ENCODE measurements at places on chromosomes 4 and X.

- peak; percentile 54 for DNase-seq
Observed at GRCh38 chr4:105895583-105896460, 551 bp downstream of the NPNT start.

DNA sequence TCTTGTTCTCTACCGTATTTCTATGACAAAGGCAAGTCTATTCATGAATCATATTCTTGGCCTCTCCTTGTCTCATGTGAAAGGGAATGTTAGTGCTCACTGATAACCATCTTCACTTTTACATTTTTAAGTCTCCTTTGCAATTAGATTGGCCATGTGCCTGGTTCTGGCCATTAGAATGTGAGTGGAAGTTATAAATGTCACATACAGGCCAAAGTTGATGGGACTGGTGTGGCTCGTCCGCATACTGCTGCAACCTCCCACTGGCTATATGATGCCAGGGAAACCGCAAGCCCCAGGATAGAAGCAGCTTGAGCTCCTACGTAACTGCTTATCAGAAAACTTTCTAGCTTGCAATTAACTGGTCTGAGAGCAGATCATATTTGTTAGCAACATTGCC lies 86.1 kb downstream of the MAGEC1 start:
- no peak for DNase-seq

GRCh38 chr4:70008771-70009170 lies 13.0 kb downstream of the STATH start:
- no peak for DNase-seq

- no peak for DNase-seq
Observed at GRCh38 chr4:94877973-94878372, 120.2 kb downstream of the BMPR1B start.

GRCh38 chr4:16862697-16863096 lies 35.7 kb downstream of the LDB2 start:
- DNase-seq = no peak
